ENCODE measurements at places on chromosomes 7 and 10. TPM values are rescaled to one million over a fixed set of nuclear protein-coding genes. Genes with fewer than 3 reads are reported as not detected.
A peak's percentile ranks its signal among the peaks of the same experiment; 100 is the strongest.

Gene MRPS16
- total RNA-seq = 152 TPM

Gene PRPS1L1
- total RNA-seq = not detected

Gene TBC1D12
- 0.85 TPM for total RNA-seq

Gene SAMD8
- total RNA-seq = 14.9 TPM

Gene ANKRD22
- total RNA-seq = not detected

Gene LIPK
- not detected for total RNA-seq

DNA sequence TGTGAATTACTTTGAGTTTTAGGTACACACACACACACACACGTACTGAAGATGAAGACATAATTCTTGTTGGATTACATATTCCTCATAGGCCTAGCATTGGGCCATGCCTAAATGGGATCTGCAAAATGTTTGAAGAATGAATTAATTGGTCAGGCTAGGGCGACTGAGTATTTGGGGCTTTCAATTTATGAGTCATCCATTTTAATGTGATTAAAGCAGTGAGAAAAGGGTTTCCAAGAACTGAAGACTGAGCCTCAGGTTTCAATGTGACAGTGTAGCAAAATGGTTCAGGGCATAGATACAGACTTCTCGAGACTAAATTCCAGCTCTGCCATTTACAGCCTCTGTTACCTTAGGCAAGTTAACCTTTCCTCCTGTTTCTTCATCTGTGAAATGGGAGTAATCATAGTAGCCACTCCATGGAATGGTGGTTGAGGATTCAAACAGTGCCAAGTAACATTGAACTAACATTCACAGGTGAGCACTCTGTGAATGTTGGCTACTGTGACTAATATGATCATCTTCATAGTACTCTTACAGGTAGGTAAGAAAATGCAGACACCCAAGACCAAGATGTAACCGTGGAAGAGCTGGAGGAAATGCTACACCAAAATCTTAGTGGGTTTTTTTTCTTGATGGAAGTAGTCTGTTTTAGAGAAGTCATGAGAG is 7.6 kb downstream of the BPGM start:
- H3K27me3 ChIP-seq = no peaks in the 10 kb centered on the region
- DNase-seq = no peak
- no peak overlapping the region for H3K4me3 ChIP-seq

DNA sequence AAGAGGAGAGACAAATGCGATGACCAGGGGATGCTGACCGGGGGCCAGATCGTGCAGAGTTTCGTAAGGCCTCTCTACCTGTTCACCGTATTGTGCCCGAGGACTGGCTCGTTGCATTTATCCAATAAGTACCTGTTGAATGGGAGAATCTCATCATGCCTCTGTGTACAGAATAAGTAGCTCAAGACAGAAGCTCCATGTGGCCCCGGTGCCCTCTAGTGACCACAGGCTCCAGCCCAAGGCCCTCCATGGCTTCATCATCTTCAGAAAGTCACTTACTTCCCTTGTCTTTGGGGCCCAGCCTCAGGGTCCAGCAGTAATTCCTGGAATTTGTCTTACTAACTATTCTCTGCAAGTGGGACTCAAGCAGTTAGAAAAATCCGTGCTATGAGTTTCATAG is 151.0 kb downstream of the CHN2 start:
- H3K4me3 ChIP-seq = no peak overlapping the region
- DNase-seq = no peak
- H3K4me1 ChIP-seq = no peaks in the 10 kb centered on the region
- no peaks in the 10 kb centered on the region for H3K36me3 ChIP-seq
- H3K27ac ChIP-seq = no peak overlapping the region
- H3K27me3 ChIP-seq = peaks cover 19% of the 10 kb centered on the region

DNA sequence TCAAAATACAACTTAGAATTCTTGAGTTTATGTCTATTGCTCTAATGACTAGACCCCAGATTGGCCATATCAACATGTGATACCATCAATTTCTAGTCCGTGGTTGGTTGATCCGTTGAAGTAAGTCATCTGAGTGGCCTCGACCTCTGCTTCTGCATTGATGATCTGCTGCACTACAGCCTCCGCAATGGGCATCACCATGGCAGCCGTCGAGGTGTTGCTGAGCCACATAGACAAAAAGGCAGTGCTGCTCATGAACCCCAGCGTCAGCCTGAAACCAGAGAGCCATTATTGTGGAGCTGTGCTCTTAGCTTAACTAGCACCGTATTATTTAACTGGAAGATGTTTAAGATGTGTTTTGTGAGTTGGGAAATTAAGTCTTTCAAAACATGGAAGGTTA is 30.7 kb downstream of the SLC13A1 start:
- no peak overlapping the region for H3K4me3 ChIP-seq
- no peaks in the 10 kb centered on the region for H3K36me3 ChIP-seq
- no peaks in the 10 kb centered on the region for H3K4me1 ChIP-seq
- DNase-seq = no peak
- no peaks in the 10 kb centered on the region for H3K27me3 ChIP-seq

DNA sequence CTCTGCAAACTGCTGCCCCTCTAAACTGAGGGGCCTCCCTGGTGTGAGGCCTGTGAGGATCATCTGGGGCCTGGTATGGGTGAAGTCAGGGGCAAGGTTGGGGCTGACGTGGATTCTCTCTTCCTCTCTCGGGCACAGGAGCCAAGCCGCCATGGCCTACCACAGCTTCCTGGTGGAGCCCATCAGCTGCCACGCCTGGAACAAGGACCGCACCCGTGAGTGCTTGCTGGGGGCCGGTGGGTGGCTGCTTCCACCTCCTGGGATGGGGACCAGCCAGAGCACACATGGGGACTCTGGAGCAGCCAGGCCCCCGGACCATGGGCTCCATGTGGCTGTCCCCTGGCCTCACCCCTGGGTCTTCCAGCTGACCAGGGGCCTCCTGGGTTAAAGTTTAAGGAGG is 11.0 kb downstream of the ARPC1B start:
- no peak for DNase-seq
- H3K36me3 ChIP-seq = peaks cover 58% of the 10 kb centered on the region
- no peak overlapping the region for H3K27ac ChIP-seq
- peaks cover 16% of the 10 kb centered on the region for H3K4me1 ChIP-seq

DNA sequence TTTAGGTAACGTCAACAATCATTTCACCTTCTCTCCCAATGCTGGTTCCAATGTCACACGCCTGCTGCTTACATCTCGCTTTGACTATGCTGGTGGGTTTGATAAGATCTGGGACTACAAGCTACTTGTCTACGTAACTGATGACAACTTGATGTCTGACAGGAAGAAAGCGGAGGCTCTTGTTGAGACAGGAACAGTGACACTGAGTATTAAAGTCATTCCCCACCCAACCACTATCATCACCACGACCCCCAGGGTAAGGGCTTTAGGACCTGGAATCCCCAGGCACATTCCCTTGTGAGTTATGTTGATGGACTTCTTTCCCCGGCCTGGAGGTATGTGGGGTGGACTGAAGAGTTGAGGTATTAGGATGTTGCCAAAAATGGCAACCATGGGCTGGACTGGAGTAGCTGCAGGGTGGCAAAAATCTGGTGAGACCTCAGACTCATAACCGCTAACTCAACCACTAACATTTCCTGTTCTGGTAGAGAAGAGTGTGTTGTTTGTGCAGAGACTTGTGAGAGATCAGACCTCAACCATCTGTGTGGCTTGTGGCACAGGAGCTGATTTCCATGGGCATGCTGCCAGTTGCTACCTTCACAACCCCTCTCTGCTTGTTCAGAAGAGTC is 59.2 kb downstream of the CDHR3 start:
- H3K27ac ChIP-seq = peak overlapping the region; percentile 85
- peaks cover 7% of the 10 kb centered on the region for H3K27me3 ChIP-seq
- H3K4me1 ChIP-seq = peaks cover 53% of the 10 kb centered on the region
- DNase-seq = peak; percentile 68

GRCh38 chr7:123070702-123071286 is 75.3 kb upstream of the TAS2R16 start:
- no peaks in the 10 kb centered on the region for H3K27me3 ChIP-seq
- no peaks in the 10 kb centered on the region for H3K36me3 ChIP-seq
- DNase-seq = no peak
- no peak overlapping the region for H3K4me3 ChIP-seq

- no peak for DNase-seq
- H3K4me3 ChIP-seq = no peak overlapping the region
- H3K4me1 ChIP-seq = peaks cover 51% of the 10 kb centered on the region
- no peaks in the 10 kb centered on the region for H3K27me3 ChIP-seq
- H3K27ac ChIP-seq = peak overlapping the region; percentile 27
Measured at GRCh38 chr7:23016345-23017253, 2.7 kb upstream of the HYCC1 start.

- no peak overlapping the region for H3K27ac ChIP-seq
- no peaks in the 10 kb centered on the region for H3K27me3 ChIP-seq
- H3K4me1 ChIP-seq = no peaks in the 10 kb centered on the region
Measured at GRCh38 chr10:126558881-126559280, 111.6 kb downstream of the C10orf90 start.

DNA sequence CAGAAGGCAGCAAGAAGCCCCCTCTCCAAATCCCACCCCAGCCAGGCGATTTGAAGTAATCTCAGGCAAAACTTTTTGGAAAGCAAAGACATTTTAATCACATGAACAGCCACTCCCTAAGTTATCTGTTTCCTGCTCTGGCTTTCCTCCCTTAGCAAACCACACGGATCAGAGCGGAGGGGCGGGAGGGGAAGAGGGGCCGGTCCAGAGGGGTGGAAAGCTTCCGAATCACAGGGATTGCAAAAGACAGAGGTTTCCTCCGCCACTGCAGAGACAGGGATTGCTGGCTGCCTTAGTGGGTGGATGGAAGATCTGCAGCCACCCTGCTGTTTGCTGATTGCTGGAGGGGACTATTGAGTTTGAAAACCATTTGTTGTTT is 41.2 kb downstream of the ZCCHC24 start:
- H3K27me3 ChIP-seq = no peaks in the 10 kb centered on the region
- H3K4me3 ChIP-seq = no peak overlapping the region
- H3K36me3 ChIP-seq = no peaks in the 10 kb centered on the region
- DNase-seq = no peak

GRCh38 chr7:123367484-123368122 is 166.8 kb downstream of the IQUB start:
- H3K27ac ChIP-seq = no peak overlapping the region
- no peaks in the 10 kb centered on the region for H3K27me3 ChIP-seq
- no peak for DNase-seq
- H3K36me3 ChIP-seq = no peaks in the 10 kb centered on the region
- H3K4me3 ChIP-seq = no peak overlapping the region

GRCh38 chr10:132264966-132265889 is 42.5 kb downstream of the STK32C start:
- H3K27me3 ChIP-seq = peaks cover 2% of the 10 kb centered on the region
- no peaks in the 10 kb centered on the region for H3K36me3 ChIP-seq
- H3K27ac ChIP-seq = no peak overlapping the region

DNA sequence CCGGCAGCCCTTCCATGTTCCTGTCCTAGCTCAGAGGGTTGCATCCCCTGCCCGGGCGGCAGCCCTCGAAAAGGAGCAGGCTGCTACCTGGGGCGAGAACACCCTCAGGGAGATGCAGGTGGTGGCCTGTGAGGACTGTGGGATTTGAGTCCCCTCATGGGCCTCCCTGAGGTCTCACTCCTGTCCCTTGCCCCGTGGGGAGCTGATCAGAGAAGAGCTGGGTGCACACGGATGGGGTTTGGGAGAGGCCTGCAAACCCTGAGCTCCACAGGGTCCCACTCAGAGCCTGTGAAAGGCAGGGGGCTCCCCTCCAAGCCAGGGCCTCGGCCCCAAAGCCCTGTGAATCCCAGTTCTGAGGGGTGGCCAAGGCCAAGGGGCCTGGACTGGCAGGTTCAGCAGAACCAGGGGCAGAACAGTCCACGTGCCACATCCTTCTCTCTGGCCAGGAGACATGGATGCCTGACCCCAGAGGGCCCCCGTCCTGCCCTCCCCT is 424 bp upstream of the CYP2W1 start:
- no peak overlapping the region for H3K27ac ChIP-seq
- no peaks in the 10 kb centered on the region for H3K27me3 ChIP-seq

Measured in activated T-helper 2 cell treated with anti-CD3 and anti-CD28 coated beads, Interferon-gamma antibody, Interleukin-2, Interleukin-4, amounts not matched to agents 10 μg/mL and 5 μg/mL and 100 μg/mL, durations not matched to agents 14 hours and 24 hours and 36 hours (primary cell).